ENCODE measurements at places on chromosomes 11 and 22.

- no peak for DNase-seq
Observed at GRCh38 chr11:27085111-27085510, 44.5 kb downstream of the BBOX1 start.

GRCh38 chr11:111532365-111532709, 8.2 kb upstream of the LAYN start:
- DNase-seq, result no peak

- DNase-seq, result no peak
Observed at GRCh38 chr11:120120805-120121335, 17.0 kb downstream of the TRIM29 start.

GRCh38 chr22:46524203-46524740, 13.1 kb downstream of the CELSR1 start:
- no peak for DNase-seq

- DNase-seq, result no peak
Observed at GRCh38 chr22:50713571-50714056, 24.4 kb upstream of the ACR start.

DNA sequence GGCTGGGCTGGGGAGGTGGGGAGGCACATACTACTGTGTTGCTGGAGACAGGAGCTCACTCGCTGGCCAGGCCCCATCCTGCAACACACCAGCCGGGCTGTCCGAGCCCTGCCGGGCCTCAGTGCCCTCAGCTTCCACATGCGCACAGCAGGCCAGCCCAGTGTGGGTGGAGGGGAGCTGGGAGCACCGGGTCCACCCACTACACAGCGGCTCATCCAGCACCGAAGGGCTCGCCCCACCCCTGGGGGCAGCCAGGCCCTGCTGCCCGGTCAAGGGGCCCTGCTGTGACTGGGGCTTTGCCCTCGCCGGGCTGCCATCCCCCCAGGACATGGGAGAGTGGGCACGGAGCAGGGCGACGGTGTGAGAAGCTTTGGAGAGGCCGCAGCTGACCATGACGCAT, 9.3 kb downstream of the TTLL8 start:
- no peak for DNase-seq

- no peak for DNase-seq
Observed at GRCh38 chr22:38264322-38264843, 8.4 kb downstream of the TMEM184B start.

DNA sequence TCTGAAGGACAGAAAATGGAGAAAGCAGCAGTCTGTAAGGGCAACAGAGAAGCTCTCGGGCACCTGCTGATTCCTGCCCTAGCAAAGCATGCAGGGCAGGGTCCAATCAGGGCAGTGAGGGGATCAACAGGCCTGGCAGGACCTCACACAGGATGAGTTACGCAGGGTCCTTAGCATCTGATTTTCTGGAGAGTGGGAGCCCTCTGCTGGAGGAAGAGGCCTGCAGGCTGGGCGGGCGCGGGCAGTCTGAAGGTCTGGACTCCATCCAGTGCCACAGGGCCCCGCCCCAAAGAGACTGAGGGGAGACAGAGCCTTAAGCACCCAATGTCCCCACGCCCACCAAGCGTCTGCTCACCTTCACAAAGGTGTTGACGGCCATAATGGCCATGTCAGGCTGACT, 28.9 kb downstream of the AP1B1 start:
- peak; percentile 54 for DNase-seq

DNA sequence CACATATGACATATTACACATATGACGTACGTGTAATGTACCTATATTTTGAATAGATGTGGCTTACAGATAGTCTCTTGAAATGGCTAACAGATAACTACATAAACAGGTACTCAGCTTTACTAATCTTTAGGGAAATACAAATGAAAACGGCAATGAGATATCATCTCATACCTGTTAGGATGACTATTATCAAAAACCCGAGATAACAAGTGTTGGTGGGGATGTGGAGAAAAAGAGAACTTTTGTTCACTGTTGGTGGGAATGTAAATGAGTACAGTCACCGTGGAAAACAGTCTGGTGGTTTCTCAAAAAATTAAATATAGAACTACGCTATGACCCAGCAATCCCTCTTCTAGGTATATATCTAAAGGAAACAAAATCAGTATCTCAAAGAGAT, 247.6 kb downstream of the ETS1 start:
- DNase-seq, result no peak

DNA sequence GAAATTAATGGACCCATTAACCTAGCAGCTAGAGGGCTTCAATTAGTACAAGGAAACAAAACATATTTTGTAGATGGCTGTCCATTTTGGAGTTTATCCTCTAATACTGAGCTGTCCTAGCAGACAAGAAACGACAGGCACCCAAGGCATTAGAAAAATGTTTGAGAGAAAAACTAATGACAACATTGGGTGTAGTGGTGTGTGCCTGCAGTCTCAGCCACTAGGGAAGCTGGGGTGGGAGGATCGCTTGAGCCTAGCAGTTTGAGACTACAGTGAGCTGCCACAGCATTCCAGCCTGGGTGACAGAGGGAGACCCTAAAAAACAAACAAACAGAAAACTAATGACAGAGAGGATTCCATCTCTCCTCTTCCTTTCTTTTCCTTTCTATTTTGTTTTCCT, 1.5 kb downstream of the A4GALT start:
- DNase-seq, result no peak

DNA sequence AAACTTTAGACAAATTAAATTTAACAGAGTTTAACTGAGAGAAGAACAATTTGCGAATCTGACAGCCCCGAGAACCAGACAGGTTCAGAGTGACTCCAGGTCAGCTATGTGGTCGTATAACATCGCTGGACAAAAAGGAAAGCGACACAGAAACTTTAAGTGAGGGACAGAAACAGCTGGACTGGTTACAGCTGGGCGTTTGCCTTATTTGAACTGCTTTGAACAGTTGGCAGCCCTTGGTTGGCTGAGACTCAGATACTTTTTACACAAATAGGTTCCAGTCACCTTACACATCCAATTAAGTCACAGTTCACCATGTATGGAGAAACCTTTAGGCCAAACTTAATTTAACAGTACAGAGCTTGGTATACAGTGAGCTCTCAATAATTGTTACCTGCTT, 436.9 kb downstream of the GUCY1A2 start:
- no peak for DNase-seq

GRCh38 chr11:14141676-14142075, 179.2 kb downstream of the SPON1 start:
- no peak for DNase-seq

DNA sequence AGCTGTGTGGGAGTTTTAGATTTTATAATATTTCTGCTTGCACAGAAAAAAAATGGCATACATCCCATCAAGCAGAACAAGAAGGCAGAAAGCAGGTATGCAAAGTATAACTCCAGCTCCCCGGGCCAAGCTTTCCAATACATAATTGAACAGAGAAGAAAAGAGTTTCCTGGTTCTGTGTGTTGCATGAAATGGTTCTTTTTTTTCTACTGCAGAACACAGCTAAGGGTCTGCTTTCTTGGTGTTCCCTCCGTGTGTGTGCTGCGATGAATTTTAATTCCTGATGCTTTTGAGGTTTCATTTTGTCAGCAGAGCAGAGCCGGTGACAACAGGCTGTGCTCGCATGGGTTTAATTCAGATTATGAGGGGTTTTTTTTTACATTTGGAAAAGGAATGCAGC, 70.7 kb upstream of the TTC12 start:
- no peak for DNase-seq

DNA sequence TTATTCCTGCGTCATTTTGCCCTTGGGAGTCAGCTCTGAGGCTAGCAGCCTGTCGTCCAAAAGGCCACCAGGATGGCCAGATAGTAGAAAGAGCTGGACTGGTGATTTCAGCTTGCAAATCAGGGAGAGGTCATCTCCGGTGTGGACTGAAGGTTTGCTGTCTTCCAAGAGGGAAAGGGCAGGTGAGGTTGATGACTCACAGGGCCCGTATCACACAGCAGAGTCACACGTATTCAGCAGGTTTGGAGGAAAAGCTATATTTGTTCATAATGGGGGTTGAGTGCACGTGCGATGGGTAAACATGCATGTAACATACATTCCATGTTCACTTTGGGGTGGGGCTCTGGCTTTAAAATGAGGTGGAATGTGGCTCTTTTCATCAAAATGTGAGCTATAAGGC, 25.6 kb downstream of the MRPL21 start:
- no peak for DNase-seq

- no peak for DNase-seq
Observed at GRCh38 chr22:26429458-26430286, 612 bp downstream of the ASPHD2 start.

DNA sequence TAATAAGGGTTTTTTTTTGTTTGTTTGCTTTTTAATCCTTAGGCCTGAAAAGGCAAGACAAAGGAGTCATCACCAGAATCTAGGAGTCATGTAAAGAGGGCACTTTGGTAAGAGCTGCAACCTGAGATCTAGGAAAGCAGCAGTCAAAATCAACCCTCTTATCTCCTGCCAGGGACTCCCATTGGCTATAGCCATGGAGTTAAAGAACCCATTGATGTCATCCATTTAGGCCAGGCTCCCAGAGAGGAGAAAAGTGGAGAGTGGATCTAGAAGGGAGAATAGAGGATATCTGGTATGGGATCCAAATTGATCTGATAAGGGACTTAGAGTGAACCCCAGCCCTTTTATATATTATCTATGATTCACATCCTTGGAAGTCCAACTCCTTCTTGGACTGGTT, 35.9 kb downstream of the ZNF215 start:
- no peak for DNase-seq

- no peak for DNase-seq
Observed at GRCh38 chr11:80635178-80635577, 1194.3 kb upstream of the TENM4 start.

- DNase-seq, result no peak
Observed at GRCh38 chr11:115527534-115528125, 23.4 kb upstream of the CADM1 start.

GRCh38 chr11:112769584-112769983, 191.6 kb upstream of the NCAM1 start:
- DNase-seq, result no peak

GRCh38 chr11:120194166-120194565, 16.7 kb upstream of the OAF start:
- no peak for DNase-seq

- no peak for DNase-seq
Observed at GRCh38 chr22:39429916-39430575, 26.8 kb upstream of the MGAT3 start.

DNA sequence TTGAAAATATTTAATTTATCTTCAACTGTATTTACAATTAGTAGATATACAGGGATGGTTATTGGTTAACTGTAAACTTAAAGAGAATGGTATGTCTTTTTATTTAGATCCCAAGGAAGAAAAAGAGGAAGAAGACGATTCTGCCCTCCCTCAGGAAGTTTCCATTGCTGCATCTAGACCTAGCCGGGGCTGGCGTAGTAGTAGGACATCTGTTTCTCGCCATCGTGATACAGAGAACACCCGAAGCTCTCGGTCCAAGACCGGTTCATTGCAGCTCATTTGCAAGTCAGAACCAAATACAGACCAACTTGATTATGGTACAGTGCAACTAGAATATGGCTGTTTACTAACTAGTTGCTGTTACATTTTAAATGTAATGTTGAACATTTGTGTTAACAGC, 12.7 kb upstream of the CNTF start:
- no peak for DNase-seq

DNA sequence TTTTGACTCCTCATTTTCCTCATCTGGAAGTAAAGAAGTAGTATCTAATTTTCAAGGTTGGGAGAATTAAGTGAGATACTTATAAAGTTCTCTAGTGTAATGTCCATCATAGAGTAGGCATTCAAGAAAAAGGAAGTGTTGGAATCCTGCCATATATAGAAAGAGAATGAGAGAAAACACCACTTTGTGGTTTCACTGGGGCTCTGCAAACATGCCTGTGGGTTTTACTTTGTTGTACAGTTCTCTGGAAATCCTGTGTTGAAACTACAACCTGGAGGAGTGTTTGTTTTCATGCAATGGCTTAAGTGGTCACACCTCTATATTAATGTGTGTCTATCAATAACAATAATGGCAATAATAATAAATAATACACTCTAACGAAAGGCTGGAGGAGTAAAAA, 741.7 kb downstream of the NELL1 start:
- DNase-seq, result no peak

GRCh38 chr22:22709719-22710445, 65.5 kb downstream of the GGTLC2 start:
- peak; percentile 24 for DNase-seq

- DNase-seq, result no peak
Observed at GRCh38 chr11:35934981-35935380, 8.9 kb upstream of the LDLRAD3 start.

DNA sequence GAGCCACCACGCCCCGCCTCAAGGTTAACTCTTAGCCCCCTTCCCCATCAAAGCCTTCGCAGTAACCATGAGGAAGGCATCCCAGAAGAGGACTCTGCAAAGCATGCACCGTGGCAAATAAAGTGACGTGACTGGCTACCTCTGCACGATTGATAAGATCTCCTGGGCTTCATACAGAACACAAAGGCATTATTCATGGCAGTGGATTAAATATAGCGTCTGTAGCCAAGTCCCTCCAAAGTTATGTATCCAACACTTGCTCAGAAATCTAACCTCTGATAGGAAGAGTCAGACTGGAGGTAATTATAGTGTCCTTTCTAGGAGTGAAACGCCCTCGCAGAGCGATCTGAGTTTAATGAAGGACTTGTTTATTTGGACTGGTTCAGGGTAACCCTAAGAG, 22.4 kb downstream of the CPT1A start:
- DNase-seq, result no peak

DNA sequence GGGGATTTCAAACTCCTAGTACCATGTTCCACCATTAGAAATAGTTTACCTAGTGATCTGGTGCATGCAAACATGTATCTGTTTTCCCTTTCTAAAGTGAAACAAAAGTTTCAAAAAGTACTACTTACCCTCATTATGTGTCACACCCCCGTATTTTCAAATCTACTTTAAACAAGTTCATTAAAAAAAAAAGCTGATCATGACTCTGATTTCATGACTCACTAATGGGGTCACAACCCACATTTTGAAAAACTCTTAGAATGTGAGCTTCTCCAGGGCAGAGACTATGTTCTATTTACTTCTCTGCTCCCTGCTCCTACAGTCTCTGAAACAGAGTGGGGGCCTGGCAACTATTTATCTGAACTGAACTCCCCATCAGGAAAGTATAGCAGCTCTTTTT, 18.2 kb downstream of the CHRM1 start:
- DNase-seq, result no peak

DNA sequence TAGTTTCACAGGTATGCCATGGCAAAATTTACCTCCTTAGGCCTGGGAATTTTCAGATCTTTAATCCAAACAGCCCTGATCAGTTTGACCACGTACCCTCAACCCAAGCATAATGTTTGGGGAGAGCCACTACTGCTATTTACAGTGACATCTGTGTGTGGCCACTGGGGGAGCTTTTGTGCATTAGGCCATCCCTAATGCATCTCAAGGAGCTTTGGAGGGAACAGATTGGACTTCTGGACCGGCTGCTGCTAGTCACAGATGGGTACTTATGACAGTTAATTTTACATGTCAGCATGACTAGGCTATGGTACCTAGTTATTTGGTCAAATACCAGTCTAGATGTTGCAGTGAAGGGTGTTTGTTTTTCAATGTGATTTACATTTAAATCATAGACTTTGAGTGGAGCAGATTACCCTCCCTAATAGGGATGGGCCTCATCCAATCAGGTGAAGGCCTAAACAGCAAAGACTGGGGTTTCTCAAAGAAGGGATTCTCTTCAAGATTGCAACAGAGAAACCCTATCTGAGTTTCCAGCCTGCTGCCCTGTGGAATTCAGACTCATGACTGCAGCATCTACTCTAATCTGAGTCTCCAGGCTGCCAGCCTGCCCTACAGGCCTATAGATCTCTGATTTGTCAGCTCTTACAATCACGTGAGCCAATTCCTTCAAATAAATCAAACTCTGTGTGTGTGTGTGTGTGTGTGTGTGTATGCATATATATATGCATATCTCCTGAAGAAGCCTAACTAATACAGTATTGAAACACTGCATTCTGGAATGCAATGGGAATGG, 38.0 kb upstream of the GALNT18 start:
- DNase-seq, result no peak

Data from liver (tissue), 10 donors.